IPS-NIHi11 (cell line): ENCODE measurements at places on chromosomes 2 and 18.

DNA sequence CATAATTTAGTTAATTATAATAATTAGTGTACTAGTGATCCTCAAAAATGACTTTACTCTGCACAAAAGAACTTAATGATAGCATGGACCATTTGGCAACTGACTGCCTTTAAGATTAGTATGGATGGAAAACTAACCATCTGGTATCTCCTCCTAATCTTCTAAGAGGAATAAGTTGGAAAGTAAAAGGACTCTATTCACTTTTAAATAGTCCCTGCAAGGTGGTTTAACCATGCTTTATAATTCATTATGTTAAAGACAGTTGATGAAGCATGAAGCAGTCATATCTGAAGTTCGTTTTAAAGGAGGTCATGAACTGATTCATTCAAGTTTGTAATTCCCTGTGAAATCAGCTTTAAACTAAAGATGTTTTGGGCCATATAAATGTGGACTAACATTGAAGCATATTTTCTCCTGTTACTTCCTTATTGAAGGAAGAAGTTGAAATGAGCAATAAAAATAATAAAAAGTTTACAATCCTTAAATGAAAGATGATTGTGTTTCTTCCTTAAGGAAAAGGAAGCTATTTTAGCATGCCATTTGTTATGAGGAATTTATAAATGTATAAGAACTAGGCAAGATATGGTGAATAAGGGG is 446.0 kb downstream of the XIRP2 start:
- no peak for DNase-seq

GRCh38 chr18:34659579-34660517 is 50.2 kb upstream of the DTNA start:
- peak; percentile 78 for DNase-seq

- no peak for DNase-seq
Observed at GRCh38 chr2:12881952-12882351, 165.2 kb downstream of the TRIB2 start.

- DNase-seq, result no peak
Observed at GRCh38 chr2:229523663-229524062, 190.7 kb downstream of the DNER start.

DNA sequence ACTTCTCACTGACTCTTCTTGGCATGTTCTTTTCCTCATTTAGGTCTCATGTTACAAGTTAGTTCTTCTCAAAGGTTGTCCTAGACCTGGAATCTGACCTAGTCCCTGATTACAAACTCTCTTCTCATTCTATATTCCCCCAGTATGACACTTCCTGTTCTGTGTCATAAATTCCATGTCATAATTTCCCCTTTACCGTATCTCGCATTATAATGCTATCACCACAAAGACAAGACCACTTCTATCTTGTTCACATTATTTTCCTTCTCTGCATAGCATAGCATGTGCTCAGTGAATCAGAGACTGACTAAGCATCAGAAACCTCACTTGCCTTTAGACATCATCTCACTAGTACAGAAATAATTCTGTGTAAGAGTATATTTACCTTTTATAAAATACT is 63.6 kb upstream of the CAVIN2 start:
- no peak for DNase-seq

DNA sequence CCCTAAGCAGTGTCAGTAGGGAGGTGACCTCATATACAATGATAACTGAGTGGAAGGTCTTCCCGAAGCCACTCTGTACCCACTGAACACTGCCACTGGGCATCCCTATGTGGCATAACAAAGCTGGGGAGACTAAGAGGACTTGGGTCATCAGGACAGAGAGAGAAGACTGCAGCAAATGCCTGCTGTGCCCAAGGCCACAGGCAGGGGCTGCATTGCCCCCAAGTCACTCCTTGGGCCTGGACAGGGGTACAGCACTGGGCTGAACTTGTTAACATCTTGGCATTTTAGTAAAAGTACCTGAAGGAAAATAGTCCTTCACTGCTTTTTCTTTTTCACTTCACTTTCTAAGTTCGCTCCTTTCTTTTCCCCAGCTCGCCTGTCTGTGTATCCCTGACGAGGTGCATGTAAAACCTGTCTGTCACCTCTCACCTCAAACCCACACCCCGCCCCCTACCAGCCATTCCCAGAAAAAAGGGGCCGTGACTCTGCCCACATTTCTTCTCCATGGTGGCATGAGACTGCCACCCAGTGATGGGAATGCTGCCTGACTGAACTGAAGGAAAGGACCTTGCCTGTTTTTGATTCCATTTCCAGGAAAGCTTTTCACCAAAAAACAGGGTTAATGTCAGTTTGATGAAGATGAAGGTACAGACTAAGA is 62.9 kb downstream of the MTHFD2 start:
- DNase-seq, result peak; percentile 83

DNA sequence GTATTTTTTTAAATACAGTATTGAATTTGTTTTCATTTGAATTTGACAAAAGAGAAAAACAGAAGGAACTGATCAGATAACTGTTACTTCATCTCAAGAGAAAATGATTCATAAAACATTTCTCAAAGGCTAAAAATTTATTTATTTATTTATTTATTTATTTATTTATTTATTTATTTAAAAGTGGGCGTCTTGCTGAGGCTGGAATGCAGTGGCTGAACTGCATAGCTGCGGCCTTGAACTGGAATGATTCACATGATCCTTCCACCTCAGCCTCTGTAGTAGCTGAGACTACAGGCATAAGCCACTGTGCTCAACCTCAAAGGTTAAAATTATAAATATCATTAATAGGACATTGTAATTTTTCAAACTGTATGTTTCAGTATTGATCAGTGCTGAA is 4.5 kb upstream of the PUM2 start:
- DNase-seq, result no peak

DNA sequence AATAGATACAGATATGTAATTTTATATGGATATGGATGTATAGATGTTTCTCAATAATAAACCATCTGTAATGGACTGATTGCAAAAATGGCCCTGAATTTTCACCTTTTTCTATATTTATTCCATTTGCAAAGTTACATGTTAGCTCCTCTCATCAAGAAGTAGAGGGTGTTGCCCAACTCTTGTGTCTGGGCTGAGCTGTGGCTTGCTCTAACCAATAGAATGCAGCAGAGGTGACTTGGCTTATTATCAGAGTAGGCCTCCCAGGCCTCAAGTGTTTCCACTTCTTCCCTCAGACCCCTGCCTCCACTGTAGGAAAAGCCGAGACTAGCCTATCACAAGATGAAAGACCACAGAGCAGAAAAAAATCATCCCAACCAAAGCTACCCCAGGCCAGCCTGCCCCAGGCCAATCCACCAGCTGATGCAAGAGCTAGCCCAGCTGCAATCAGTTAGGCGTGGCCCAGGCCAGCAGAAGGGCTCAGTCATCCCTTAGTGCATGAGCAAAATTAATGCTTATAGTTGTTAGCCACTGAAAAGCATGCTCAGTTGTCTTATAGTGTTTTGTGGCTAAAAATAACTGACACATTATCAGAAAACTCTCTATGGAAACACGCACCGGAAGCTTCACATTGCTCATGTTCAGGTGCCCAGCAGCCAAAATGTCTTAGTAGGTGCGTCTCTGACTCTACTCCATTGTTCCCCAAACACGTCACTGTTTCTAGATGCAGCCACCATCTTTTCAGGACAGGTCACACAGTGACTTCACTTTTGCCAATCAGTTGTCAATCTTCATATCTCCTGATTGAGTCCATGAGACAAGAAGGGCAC is 464.0 kb downstream of the FBXO15 start:
- no peak for DNase-seq

DNA sequence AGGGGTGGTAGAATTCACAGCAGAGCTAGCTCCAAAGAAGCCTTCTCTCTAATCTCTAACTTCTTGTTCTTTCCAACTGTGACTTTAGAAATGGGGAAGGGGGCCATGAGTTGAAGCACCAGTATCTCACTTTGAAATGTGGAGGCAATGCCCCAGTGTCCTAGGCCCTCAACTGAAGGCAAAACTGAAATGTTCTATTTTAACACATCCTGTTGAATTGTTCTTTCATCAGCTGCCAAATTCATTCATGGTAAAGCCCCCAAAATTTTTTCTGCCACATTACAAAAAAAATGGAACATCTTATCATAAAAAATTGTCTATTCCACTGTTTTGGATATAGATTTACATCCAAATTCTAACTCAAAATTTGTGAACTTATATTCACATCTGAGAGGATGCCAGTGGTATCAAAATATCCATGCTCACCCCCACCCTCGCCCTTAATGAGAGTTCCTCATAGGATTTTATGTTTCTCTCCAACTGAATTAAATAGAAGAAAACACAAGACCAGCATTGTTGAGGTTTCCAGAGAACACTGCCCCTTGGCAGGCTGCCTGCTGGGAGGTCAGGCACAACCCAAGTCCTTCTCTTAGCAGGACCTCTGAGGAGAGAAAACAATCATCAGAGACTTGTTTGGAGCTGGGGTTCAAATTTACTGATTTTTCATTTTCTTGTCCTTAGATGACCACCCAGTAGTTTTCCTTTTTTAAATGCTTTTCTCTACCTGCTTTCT is 147.4 kb upstream of the PGAP1 start:
- DNase-seq, result no peak

DNA sequence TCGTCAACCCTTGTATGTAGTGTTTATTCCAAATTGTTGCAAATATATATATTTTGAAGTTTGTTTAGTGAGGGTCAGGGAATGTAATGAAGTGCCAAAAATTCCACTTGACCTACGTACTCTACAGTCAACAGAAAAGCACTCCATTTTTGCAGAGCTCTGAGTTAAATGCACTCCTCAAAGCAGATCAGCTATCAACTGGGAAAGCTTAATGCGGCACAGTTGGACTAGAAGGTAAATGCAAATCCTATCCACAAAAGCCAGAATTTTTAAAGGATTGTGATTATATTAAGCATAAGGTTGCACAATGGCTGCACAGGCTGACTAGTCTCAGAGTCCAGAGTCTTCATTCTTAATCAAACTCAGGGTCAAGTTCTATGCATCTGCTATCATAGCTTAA is 577.1 kb downstream of the ARHGAP15 start:
- no peak for DNase-seq

GRCh38 chr2:108139521-108139920 is 100.2 kb upstream of the SULT1C3 start:
- DNase-seq, result peak; percentile 40

DNA sequence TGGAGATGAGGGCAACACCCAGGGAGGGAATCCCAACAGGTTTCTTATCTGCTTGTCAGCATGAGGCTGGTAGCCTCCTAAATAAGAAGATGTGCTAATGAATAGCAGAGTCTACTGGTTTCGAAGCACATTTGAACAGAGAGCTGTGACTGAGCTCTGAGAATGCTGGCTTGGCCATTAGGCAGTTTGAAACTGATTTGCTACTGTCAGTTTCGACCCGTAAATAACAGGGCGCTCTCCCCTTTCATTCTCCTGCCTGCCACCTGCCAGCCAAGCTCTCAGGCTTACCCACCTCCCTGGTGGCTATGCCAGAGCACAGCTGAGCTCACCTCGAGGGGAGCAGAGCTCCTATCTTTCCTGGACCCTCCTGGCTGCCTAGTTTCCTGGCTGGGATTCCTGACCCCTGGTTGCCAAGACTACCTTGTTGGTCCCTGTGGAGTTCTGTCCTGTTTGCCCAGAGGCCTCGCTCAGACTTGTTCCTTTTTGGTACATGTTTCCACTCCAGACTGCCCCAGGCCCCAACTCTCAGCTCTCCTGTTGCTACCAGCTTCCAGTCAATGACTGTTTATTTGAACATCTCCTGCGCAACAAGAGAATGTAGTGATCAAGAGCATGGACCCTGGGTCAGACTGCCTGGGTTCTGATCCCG is 102.3 kb upstream of the ALPP start:
- no peak for DNase-seq

GRCh38 chr18:51516478-51517038 is 319.1 kb upstream of the MEX3C start:
- DNase-seq, result no peak

- no peak for DNase-seq
Observed at GRCh38 chr2:236642584-236643291, 73.1 kb downstream of the ACKR3 start.

DNA sequence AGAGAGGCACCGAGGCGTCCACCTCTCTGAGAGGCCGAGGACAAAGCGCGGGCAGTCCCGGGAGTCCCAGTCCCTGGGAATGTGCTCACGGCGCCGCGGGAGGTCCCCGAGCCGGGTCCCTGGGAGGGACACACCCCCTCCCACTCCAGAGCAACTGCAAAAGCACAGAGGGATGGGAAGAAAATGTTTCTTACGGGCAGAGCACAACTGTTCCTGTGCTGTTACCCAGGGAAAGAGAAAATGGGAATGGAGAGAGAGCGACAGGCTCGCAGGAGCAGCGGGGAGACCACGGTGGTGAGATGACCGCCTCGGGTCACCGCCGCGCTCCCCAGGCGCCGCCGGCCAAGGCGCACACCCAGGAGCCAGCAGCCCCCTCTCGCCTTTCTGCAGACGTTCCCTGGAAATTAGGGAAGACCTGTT is 1.2 kb upstream of the BCL11A start:
- peak; percentile 14 for DNase-seq

DNA sequence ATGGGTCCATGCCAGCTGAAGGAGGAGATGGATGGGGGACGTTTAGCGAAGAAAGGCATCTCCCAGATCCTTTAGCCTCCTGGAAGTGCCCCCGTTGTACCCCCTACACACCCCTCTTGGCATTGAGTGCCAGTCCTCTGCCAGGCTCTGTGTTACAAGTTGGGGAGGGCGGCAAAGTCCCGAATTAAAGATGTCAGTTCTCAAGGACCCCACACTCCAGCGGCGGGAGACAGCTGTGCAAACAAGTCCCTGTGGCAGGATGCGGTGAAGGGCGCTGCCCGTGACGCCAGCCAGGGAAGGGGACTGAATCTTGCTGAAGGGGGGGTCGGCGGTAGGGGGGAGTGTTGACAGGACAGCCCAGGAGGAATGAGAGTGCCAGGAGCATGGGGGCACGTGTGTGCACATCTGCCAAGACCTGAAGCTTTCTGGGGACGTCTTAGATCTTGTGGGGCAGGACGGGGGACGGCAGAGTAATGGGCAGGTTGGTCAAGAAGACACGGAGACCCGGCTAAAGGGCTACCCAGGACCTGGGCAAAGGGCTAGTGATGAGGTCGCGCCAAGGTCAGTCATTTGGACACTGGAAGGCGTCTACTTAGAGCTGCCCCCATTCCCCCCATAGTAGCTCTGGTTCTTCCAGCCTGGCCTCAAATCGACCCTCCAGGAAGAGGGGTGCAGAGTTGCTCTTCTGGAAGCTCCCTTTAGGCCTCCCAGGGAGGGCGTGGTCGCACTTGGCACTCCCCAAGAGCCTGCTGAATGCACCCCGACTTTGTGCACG is 2.8 kb upstream of the CTDSP1 start:
- no peak for DNase-seq

- no peak for DNase-seq
Observed at GRCh38 chr2:84539729-84540128, 23.4 kb downstream of the DNAH6 start.

DNA sequence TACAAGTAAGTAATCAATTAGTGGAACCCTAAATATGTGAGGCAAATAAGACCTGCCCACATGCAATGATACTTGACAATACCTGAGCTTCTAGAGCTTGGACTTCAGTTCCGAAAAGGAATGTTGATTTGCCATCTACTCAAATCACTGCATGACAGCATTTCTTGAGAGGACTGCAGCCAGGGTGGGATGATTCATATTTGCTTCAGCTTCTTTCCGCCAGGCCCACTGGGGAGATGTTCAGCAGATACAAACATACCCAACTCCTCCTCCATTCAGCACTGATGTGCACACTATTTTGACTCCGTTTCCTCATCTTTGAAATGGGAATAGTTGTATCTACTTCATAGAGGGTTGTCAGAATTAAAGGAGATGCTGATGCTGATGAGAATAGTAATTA is 28.8 kb upstream of the TMEM177 start:
- no peak for DNase-seq

- no peak for DNase-seq
Observed at GRCh38 chr2:203566161-203566560, 31.1 kb upstream of the RAPH1 start.
